ENCODE measurements at places on chromosomes 5 and 9. TPM values are rescaled to one million over a fixed set of nuclear protein-coding genes. Genes with fewer than 3 reads are reported as not detected.

GRCh38 chr9:113585555-113585954 lies 122.0 kb downstream of the RGS3 start:
- H3K27me3 ChIP-seq = no peaks in the 10 kb centered on the region
- no peak overlapping the region for H3K27ac ChIP-seq
- no peak for DNase-seq
- peaks cover 6% of the 10 kb centered on the region for H3K36me3 ChIP-seq
- peaks cover 11% of the 10 kb centered on the region for H3K4me1 ChIP-seq

- H3K4me3 ChIP-seq = no peak overlapping the region
- DNase-seq = no peak
- peaks cover 4% of the 10 kb centered on the region for H3K36me3 ChIP-seq
- H3K4me1 ChIP-seq = peaks cover 21% of the 10 kb centered on the region
These were observed 34.9 kb downstream of the SPRY4 start for GRCh38 chr5:142289708-142290576.

- H3K36me3 ChIP-seq = no peaks in the 10 kb centered on the region
- H3K4me1 ChIP-seq = no peaks in the 10 kb centered on the region
- H3K4me3 ChIP-seq = no peak overlapping the region
- DNase-seq = no peak
- H3K27ac ChIP-seq = no peak overlapping the region
These were observed 5.4 kb downstream of the SNCB start for GRCh38 chr5:176624938-176625337.

GRCh38 chr9:136941231-136942111 lies 3.1 kb downstream of the FBXW5 start:
- peaks cover 9% of the 10 kb centered on the region for H3K4me1 ChIP-seq
- no peaks in the 10 kb centered on the region for H3K27me3 ChIP-seq

DNA sequence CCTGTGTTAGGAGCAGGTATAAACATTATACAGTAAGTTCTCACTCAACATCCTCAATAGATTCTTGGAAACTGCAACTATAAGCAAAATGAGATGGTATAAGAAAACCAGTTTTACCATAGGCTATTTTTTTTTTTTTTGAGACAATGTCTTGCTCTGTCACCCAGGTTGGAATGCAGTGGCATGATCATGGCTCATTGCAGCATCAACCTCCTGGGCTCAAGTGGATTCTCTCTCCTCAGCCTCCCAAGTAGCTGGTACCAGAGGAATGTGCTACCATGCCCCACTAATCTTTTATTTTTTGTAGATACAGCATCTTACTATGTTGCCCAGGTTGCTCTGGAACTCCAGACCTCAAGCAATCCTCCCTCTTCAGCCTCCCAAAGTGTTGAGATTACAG lies 50.1 kb upstream of the ADRB2 start:
- H3K27me3 ChIP-seq = no peaks in the 10 kb centered on the region
- no peaks in the 10 kb centered on the region for H3K36me3 ChIP-seq
- DNase-seq = no peak
- peaks cover 21% of the 10 kb centered on the region for H3K4me1 ChIP-seq
- H3K4me3 ChIP-seq = no peak overlapping the region
- no peak overlapping the region for H3K27ac ChIP-seq

DNA sequence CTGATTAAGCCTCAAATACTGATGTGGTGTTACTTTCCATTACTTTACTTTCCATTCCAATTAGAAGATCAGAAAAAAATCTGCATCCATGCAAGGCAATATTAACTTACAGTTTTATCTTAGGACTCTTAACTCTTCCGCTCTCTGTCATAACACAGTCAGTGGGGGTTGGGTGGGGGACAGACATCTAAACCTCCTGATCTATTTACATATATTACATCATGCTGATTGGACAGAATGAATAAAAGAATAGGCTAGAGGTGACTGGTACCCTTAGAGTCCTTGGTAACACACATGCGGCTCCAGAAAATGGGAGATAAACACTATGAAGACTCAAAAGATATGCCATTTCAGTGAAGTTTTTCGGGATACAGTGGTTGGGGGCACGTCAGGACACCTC lies 27.6 kb downstream of the RAPGEF6 start:
- H3K27ac ChIP-seq = no peak overlapping the region
- H3K4me3 ChIP-seq = no peak overlapping the region
- no peak for DNase-seq
- peaks cover 6% of the 10 kb centered on the region for H3K4me1 ChIP-seq
- no peaks in the 10 kb centered on the region for H3K36me3 ChIP-seq
- H3K27me3 ChIP-seq = no peaks in the 10 kb centered on the region

DNA sequence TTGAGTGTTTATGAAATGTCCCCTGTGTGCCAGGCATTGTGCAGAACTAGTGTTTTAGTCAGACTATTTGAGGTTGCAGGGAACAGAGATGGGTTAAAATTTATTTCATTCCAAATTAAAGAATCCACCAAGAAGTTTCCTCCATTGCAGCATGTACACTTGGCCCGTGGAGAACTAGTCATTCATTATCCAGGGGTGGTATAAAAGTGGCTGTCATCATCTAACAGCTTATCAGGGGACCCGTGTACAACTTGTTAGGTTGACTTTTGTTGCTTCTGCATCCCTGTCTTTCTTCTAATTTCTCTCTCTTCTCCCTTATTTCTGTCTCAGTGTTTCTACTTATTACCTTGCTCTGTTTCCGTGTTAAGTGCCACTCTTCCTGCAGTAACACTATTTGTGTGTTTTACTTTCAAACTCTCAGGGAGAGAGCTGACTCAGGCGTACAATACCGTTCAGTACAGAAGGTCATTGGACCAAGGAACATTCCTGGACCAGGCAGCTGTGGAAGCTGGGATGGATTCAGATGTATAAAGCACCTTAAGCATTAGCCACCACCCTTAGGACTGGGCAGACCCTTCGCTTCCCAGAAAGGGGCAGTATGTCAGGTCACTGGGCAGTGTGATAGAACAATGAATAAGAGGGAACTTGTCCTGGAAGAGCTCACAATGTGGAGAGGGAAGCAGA lies 36.1 kb downstream of the MAP3K1 start:
- H3K27me3 ChIP-seq = no peaks in the 10 kb centered on the region
- DNase-seq = no peak
- no peaks in the 10 kb centered on the region for H3K4me1 ChIP-seq

DNA sequence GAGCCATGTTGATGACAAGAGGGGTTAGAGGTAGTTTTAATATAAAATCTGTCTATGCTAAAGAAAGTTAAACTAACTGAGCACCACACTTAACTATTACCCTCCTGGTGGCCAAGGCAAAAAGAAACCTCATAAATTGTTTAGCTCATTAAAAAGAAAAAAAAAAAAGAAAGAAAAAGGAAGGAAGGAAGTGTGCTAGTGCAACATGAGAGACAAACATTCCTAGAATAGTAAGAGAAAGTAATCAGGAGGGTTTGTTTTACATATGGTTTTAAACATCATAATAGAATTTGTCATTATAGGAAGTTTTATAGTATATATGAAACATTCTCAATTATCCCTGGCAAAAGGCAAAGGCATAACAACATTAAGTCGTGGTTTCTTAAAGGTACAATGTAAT lies 152.3 kb downstream of the SNX18 start:
- DNase-seq = no peak
- no peak overlapping the region for H3K27ac ChIP-seq
- H3K36me3 ChIP-seq = no peaks in the 10 kb centered on the region
- no peak overlapping the region for H3K4me3 ChIP-seq

DNA sequence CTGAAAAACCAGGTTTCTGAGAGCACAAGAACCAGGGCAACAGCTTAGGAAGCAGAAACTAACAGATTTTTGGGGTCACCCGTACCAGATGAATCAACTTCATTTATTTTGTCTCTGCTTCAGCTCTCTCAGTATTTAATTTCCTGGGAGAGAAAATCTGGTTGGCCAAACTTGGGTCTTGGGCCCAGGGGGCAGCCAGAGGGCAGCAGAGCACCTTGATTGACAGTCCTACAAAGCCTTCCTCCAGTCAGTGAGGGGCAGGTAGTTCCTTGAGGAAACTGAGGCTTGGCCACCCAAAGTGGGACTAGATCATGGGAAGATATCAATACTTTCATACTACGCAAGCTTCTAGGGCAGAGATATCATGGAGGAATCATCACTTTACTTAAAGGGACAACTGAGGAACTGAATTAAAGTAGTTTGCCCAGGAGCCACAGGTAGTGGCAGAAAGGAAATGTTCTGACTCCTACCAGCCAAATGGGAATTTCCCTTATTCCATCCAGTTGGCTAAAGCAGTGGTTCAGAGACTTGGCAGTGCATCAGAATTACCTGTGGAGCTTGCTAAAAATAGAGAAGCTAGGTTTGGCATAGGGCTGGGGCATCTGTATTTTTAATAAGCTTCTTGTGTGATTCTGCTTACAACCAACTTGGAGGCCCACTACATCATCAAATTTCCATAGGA lies 21.5 kb upstream of the ARHGAP26 start:
- H3K36me3 ChIP-seq = no peaks in the 10 kb centered on the region
- H3K27me3 ChIP-seq = no peaks in the 10 kb centered on the region
- no peak for DNase-seq
- H3K27ac ChIP-seq = no peak overlapping the region

- H3K36me3 ChIP-seq = no peaks in the 10 kb centered on the region
- H3K27me3 ChIP-seq = no peaks in the 10 kb centered on the region
- no peak overlapping the region for H3K4me3 ChIP-seq
- H3K27ac ChIP-seq = no peak overlapping the region
These were observed 225.5 kb upstream of the TRIM32 start for GRCh38 chr9:116461632-116462031.

PCDHA9 gene
- total RNA-seq = not detected

AJM1 gene
- 7.1 TPM for total RNA-seq

HAVCR2 gene
- 0.07 TPM for total RNA-seq
